Activated naive CD4-positive, alpha-beta T cell treated with anti-CD3 and anti-CD28 coated beads, Interleukin-2, amount 50 U/mL, for 72 hours (primary cell): ENCODE measurements at places on chromosomes 2 and 18. TPM values are rescaled to one million over a fixed set of nuclear protein-coding genes. Genes with fewer than 3 reads are reported as not detected.

ZNF532 gene
- 7.0 TPM for total RNA-seq

GPR35 gene
- 7.9 TPM for total RNA-seq

CFAP210 gene
- not detected for total RNA-seq

CAPN14 gene
- 1.2 TPM for total RNA-seq

CCDC74A gene
- total RNA-seq: 7.1 TPM

TRPM8 gene
- not detected for total RNA-seq

GKN2 gene
- not detected for total RNA-seq

SMYD1 gene
- not detected for total RNA-seq

AMER3 gene
- not detected for total RNA-seq

IL36RN gene
- not detected for total RNA-seq

ERFE gene
- total RNA-seq: not detected

ZC3H8 gene
- 23.7 TPM for total RNA-seq

FAM237A gene
- total RNA-seq: not detected

DLX2 gene
- total RNA-seq: not detected

DCC gene
- not detected for total RNA-seq

CYP26B1 gene
- total RNA-seq: 0.06 TPM
